Stimulated activated CD4-positive, alpha-beta T cell treated with anti-CD3 and anti-CD28 coated beads, Interleukin-4, amount 100 ng/mL, for 24 hours (primary cell): ENCODE measurements at places on chromosomes 3 and 15.
A peak's percentile ranks its signal among the peaks of the same experiment; 100 is the strongest.

- no peak for DNase-seq
Measured at GRCh38 chr3:71397726-71398125, 185.8 kb downstream of the FOXP1 start.

GRCh38 chr3:72013084-72013483 lies 228.1 kb upstream of the PROK2 start:
- no peak for DNase-seq

- DNase-seq = peak; percentile 13
Measured at GRCh38 chr3:150495563-150496168, 50.6 kb downstream of the SERP1 start.

DNA sequence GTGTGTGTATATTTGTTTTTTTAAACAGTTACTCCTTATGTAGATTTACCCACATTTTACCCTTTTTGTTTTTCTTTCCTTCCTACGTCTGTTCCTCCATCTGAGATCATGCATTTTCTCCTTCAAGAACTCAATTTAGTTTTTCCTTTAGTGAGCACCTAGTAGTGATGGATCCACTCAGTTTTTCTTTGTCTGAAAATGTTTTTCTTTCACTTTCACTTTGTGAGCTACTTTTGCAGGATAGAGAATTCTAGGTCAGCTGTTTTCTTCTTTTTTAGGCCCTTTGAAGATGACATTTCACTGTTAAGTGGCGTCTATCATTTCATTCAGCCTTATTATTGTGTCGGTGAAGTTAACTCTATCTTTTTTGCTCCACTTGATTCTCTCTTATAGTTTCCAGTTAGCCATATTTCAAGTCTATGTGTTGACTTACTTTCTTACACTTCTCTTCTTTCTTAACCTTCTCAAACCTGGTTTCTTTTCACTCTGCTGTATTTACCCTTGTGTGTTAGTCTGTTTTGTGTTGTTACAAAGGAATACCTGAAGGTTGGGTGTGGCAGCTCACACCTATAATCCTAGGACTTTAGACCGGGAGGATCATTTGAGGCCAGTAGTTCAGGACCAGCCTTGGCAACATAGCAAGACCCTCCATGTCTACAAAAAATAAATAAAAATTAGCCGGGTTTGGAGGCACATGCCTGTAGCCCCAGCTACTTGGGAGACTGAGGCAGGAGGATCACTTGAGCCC lies 55.8 kb downstream of the PRKCI start:
- DNase-seq = no peak

DNA sequence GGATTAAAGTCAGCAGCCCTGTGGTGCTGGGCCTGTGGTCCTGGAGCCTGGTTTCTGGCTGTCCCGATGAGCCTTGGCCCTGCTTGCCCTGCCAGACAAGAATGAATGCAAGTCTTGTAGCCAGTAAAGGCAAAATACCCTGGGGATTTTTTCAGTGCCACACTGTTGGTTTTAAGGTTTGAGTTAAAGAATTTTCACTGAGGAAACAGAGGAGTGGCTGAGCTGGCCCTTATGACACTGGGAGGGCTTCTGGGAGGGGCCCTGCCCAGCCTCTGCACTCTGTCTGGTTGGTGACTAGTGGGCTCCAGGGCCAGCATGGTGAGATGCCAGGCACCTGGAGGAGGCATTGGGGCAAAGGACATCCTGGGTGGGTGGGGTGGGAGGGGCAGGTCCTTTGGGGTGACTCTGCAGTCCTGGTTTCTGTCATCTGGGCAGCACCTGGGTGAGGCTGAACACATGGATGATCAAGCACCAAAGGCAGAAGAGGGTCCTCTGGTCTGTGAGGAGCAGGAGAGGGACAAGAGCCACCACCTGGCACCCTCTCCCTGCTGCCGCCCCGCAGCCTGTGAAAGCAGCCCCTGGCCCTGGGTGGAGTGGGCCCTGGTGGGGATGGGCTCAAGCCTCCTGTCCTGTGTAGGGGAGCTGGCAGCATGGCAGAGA lies 12.5 kb upstream of the PLA2G4E start:
- DNase-seq = no peak

- no peak for DNase-seq
Measured at GRCh38 chr3:134055661-134056060, 25.9 kb upstream of the SLCO2A1 start.

- DNase-seq = no peak
Measured at GRCh38 chr15:77706482-77707244, 74.0 kb upstream of the LINGO1 start.
